ENCODE measurements at places on chromosomes 13 and 19. TPM values are rescaled to one million over a fixed set of nuclear protein-coding genes. Genes with fewer than 3 reads are reported as not detected.

The ZNF69 gene
- total RNA-seq: 10.3 TPM

The EXOC3L2 gene
- not detected for total RNA-seq

The BCL2L12 gene
- total RNA-seq: 66.5 TPM

The KASH5 gene
- not detected for total RNA-seq

- peaks cover 3% of the 10 kb centered on the region for H3K4me1 ChIP-seq
- H3K4me3 ChIP-seq: no peak overlapping the region
- H3K36me3 ChIP-seq: no peaks in the 10 kb centered on the region
- DNase-seq: no peak
These were observed 495.5 kb downstream of the FOXO1 start for GRCh38 chr13:40170982-40171381.

DNA sequence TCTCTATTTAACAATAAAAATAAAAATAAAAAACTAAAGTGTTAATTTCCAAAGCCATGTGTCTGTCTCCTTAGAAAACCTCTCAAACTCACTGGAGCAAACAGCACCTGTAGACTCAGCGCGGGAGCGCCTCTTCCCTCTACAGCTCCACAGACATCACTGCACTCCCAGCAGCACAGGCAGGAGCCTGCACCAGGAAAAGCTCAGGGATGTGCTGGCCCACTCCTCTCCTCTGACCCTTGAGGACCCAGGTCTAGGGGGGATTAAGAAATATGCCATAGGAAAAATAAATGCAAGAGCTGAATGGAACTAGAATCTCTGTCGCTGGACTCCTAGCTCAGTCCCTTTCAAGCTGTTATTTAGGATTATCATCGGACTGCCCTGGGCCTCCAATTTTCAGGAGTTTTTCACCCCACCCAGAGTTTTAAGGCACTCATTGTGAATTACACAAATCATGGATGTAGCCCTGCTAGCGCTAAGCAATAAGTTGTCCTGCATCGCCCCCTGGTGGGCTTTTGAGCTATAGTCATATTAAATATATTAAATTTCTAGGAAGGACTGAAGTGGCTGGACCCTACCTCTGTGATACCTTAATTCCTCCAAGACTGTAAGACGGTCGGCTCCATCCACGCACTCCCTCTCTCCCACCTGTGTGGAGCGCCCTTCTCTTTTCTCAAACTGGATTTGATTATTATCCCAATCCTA is 333.9 kb downstream of the UQCRFS1 start:
- peak; percentile 74 for DNase-seq
- no peaks in the 10 kb centered on the region for H3K36me3 ChIP-seq
- no peak overlapping the region for H3K4me3 ChIP-seq
